ENCODE measurements at places on chromosomes 13 and 19. TPM values are rescaled to one million over a fixed set of nuclear protein-coding genes. Genes with fewer than 3 reads are reported as not detected.
A peak's percentile ranks its signal among the peaks of the same experiment; 100 is the strongest.

ZNF414 gene
- polyA plus RNA-seq = 14.9 TPM

SYDE1 gene
- 18.4 TPM for polyA plus RNA-seq

PLEKHG2 gene
- 97.7 TPM for polyA plus RNA-seq

RGS9BP gene
- polyA plus RNA-seq = not detected

PRRG2 gene
- 7.5 TPM for polyA plus RNA-seq

IZUMO1 gene
- 0.46 TPM for polyA plus RNA-seq

CYP2F1 gene
- not detected for polyA plus RNA-seq

TGDS gene
- 22.0 TPM for polyA plus RNA-seq

DNA sequence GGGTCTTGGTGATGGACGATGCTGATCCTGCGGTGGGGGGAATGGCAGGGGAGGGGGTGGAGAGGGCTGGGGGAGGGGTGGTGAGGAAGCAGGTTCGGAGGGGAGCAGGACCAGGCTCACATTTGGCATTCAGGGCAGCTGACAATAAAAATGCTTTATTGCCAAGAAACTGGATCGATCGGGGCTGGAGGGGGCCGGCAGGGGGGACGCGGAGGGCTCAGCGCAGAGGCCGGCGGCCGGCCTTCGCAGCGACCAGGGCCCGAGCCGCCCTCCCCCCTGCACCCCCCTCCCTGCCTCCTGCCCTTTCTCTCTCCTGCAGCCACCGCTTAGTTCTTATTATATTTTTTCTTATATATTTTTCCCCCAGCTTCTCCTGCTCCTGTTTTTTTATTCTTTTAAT lies 18.1 kb upstream of the POU2F2 start:
- DNase-seq = no peak

DNA sequence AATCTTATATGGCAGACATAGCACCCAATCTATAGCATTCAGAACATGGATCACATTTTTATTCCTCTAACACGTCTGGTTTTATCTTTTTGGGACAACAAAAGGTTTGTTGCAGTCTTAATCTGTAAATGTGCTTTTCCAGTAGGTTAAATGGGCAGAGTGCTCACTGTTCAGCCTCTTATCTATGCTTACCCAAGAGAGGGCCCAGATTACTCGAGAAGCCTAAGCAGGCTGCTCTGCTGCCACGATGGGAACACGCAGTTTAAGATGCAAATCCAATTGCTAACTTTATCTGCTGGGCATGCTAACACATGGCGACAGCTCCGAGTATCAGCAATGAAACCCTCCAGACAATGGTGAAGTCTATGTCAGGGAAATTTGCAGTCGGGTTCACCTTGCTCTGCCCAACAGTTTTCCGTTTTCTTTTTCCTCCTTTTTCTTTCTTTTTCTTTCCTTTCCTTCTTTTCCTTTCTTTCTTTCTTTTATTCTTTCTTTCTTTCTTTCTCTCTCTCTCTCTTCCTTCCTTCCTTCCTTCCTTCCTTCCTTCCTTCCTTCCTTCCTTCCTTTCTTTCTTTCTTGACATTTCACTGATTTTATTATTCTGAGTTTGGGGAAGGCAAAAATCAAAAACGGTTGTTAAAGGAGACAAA lies 115.3 kb downstream of the RBM26 start:
- DNase-seq = no peak

DNA sequence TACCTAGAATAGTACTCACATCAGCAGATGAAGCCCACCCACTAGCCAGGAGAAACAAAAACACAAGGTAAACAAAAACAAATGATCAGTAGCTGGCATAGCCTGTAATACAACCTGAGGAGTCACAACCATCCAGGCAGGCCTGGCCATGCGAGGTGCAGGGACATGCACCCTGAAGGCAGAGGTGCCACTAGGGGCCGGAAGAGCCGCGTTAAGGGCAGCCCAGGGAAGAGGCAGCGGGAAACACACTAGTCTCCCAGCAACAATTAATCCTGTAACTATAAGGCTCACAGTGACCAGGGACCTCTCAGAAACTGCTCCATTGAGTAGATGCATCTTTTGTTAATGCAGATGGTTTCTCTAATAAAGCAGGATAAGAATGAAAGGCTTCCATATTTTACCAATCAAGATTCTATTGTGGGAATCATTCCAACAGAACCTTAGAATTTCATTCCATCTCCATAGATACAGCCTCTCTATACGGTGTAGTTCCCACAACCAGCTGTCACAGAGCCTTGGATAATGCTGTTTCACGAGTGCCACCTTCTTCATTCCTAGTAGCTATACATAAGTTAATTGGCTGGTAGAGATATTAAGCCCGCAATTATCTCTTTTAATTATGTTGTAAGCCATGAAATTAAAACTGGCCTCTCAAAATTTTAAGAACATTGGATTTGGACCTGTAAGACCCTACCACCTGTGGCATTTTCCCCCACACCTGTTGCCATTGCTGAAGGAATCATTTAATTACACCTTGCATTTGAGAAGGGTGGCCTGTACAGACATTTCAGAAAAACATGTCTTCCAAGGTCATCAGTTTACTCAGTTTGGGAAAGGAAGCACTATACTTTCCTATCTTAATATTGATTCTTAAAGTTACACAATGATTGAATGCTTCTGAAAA lies 28.7 kb downstream of the ANKRD10 start:
- DNase-seq = no peak

- DNase-seq = no peak
These were observed 12.3 kb upstream of the KATNAL1 start for GRCh38 chr13:30319655-30320054.

- no peak for DNase-seq
These were observed 38.3 kb upstream of the KCTD4 start for GRCh38 chr13:45238945-45239795.

GRCh38 chr13:40206241-40207000 lies 460.0 kb downstream of the FOXO1 start:
- no peak for DNase-seq

DNA sequence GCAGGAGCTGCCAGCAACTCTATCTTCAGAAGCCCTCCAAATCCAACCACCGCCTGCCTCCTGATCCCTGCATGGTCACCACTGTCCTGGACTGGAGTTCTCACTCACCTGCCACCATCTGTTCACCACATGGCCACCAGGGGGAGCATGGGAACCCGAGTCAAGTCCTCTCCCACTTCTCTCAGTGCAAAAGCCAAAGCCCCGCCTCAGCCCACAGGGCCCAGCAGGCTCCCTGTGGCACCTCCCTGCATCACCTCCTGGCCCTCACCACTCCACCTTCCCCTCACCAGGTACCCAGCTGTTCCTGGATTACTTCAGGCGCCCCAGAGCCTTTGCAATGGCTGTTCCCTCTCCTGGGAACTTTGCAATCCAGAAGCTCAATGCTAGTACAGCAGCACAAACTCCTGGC lies 5.3 kb downstream of the DHPS start:
- DNase-seq = peak; percentile 60

DNA sequence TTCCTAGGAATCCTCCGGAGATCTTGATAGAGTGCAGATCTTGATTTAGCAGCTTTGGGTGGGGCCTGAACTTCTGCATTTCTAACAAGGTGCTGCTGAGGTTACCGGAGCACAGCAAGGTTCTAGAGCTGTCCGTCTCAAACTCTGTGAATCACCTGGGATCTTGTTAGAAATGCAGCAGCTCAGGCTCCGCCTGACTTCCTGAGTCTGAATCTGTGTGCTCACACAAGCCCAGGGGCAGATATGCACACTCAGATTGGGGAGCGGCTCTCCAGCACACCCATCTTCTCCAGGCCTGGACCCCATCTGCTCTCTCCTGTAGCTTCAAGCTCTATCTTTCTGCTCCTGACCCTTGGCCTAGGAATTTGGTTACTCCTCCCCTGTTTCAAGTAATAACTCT lies 3.5 kb upstream of the TEX26 start:
- DNase-seq = no peak

DNA sequence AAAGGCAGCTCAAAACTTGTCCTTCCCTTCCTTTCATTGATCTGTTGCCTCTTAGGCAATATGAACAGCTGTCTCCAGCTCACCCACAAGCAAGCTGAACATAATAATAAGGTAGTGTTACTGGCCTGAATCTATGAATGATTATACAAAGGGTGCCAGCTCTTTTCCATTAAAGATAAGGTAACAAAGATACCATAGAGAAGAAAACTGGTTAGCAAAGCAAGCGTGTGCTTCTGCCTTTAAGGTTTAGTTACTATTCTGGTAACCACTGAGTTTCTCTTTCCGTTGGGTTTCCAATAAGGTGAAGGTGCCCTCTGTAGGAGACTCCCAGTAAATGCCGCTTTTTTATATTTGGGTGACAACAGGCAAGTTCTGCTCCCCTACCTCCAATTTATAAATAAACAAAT lies 12.1 kb upstream of the DACH1 start:
- no peak for DNase-seq

GRCh38 chr13:76732367-76732766 lies 153.8 kb downstream of the KCTD12 start:
- no peak for DNase-seq

GRCh38 chr13:109203587-109203986 lies 574.2 kb downstream of the MYO16 start:
- DNase-seq = no peak

DNA sequence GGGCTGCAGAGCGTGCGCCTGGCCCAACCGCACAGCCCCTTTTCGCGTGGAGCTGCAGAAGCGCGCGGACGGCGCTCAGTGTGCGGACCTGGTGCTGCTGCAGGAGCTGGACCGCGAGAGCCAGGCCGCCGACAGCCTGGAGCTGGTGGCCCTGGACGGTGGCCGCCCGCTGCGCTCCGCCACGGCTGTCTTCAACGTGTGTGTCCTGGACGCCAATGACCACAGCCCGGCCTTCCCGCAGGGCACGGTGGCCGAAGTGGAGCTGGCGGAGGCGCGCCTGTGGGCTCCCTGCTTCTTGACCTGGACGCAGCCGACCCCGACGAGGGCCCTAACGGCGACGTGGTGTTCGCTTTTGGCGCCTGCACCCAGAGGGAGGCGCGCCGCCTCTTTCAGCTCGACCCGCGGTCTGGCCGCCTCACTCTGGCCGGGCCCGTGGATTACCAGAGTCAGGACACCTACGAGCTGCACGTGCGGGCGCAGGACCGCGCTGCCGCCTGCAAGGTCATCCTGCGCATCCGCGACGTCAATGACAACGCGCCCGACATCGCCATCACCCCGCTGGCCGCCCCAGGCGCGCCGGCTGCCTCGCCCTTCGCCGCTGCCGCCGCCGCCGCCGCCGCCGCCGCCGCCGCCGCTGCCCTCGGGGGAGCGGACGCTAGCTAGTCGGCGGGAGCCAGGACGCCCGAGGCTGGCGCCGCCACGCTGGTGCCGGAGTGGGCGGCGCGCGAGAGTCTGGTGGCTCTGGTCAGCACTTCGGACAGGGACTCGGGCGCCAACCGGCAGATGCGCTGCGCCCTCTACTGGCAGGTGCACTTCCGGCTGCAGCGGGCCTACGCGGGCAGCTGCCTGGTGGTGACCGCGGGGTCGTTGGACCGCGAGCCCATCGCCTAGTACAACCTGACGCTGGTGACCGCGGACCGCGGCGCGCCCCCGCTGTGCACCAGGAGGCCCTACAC lies 172.2 kb downstream of the OLFM4 start:
- peak; percentile 47 for DNase-seq

DNA sequence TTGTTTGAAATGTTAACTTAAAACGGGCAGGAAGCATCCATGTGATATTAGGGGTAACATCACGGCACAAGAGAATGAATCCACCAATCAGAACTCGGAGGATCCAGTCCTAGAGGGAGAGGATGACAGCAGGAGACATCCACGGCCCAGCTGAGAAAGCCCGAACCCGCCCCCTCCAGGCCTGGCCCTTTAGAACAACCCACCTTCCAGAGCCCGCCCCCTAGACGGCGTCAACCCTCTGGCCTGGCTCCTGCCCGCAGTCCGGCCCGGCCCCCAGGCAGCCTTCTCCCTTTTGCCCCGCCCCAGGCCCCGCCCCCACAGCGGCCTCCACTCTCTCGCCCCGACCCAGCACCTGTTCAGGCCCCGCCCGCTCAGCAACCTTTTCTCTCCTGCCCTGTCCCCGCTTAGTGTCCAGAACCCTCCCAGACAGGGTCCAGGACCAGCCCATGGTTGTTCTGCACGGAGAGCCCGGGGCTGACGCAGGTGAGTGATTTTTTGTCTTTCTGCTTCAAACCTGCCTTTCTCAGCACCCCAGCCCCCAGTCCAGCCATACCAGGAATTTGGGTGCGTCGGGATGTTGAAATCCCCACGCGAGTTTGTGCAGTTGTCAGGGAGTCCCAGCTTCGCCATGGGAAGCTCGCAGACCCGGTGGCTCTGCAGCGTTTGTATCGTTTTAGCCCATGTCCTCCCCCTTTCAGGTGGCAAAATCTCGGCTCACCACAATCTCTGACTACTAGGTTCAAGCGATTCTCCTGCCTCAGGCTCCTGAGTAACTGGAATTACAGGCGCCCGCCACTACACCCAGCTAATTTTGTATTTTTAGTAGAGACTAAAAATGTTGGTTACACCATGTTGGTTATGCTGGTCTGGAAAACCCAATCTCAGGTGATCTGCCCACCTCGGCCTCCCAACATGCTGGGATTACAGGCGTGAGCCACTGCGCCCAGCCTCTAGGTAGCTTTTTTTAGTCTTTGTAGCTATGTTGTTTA lies 16.1 kb downstream of the ZNF816 start:
- peak; percentile 55 for DNase-seq

DNA sequence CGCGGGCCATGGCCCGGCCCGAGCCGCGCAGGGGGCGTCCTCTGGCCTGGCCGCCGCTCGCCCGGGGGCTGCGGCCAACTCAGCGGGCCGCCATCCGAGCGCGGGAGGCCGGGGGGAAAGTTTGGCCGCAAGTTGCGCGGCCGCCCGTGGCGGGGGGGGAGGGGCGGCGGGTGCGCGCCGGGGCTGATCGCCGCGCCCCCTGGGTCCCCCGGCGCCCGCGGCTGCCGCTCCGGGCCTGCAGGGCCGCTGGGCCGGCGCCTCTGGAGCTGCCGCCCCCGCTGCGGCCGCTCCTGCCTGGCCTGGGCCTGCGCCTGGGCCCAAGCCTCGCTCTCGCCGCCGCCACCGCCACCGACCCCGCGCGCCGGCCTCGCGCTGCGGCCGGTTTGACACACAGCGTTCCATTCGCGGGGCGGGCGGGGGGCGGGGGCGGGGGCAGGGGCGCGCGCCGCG lies at the start of gene NR2F6:
Gene NR2F6 (minus strand): TSS at position 385 of the 450 bp plus-strand sequence. CDS start 699 bp downstream, outside the sequence.
- DNase-seq = no peak

GRCh38 chr13:77863144-77863543 lies 55.5 kb downstream of the EDNRB start:
- DNase-seq = no peak

- DNase-seq = no peak
These were observed 1567.3 kb downstream of the SLITRK5 start for GRCh38 chr13:89238496-89238895.

DNA sequence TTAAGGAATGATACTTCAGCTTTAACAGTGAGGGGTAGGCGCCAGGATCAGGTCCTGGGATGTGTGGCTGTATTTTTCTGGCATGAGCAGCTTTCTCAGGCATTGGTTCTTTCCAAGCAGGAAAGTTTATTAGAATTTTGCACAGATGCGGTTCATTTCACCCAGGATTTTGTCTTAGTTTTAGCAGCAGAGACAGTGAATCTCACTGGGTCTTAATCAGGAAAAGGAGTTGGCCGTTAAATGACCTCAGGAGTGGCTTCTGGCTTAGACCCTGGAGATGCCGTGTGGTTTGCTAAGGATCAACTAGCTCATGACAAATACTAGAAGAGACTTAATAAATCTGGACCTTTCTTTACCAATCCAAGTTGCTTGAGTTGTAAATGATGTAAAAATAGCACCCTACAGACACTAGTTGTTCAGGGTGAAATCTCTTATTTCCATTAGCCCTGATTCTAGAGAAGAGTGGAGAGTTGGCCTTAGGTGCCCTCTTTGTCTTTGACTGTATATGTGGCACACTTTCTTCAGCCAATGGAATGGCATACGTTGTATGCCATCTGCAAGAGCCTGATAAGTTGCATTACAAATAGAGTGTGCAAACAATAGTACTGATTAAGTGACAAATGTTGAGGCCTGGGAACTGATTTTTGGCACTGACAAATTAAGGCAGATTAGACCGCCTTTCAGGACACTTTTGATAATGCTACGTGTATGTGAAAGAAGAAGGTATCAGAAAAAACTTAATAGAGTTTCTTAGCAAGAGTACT lies 34.0 kb downstream of the LRCH1 start:
- no peak for DNase-seq
